ENCODE measurements at places on chromosomes 5 and 9.
A peak's percentile ranks its signal among the peaks of the same experiment; 100 is the strongest.

DNA sequence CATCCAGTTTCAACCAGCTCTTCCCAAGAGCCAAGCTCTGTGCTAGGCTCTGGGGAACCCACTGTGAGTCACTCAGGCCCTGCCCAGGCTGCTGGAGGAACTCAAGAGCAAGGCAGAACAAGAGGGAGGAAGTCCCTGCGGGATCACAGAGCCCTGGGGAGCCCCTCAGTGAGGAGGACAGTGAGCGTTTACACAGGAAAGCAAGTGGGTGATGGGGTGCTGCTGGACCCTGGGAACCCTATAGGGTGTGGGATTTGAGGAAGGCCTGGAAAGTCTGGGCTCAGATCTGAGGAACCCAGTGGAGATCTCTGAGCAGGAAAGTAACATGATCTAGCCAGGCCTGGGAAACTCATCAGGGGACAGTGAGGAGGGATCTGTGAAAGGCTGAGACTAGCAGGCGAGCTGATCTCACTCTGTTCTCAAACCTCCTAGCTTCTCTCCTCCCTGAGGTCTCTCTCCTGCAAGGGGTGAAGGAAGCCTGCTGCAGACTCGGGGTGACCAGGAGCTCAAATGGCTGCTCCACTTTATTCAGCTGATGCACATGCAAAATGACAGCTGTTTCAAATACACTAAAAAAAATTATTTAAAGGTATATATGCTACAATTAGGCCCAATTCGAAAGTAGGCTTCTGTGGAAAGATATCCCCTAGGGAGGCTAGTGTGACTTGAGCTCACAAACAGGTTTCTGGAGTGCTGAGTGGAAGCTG is 70.0 kb downstream of the SHB start:
- no peak for DNase-seq

- peak; percentile 84 for DNase-seq
These were observed 6.2 kb downstream of the SLC6A18 start for GRCh38 chr5:1231354-1231905.

GRCh38 chr9:138025417-138025816 is 147.8 kb downstream of the CACNA1B start:
- no peak for DNase-seq

DNA sequence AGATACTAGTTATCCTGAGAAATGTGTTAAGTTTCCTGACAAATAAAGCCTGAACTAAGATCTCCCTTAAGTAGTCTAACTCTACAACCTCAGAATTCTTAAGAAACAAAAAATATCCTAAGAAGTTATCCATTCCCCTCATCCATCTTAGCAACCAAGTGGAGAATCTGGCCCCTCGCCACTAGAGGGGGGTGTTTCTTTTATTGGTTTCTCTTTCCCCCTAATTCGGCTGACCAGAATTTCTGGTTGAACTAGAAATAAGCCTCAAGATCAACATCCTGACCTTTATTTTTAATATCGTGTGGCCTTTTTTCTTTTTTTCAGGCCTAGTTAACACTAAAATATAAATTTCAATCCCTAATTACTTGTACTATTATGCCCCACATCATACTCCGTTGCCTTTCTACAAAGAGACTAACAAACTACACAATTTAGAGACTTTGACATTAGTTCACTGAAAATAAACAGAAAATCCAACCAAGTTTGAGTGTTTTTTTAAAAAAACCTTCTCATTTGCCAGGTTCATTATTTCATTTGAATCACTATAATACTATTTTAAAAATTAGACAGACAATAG is 14.3 kb upstream of the NR4A3 start:
- peak; percentile 22 for DNase-seq

DNA sequence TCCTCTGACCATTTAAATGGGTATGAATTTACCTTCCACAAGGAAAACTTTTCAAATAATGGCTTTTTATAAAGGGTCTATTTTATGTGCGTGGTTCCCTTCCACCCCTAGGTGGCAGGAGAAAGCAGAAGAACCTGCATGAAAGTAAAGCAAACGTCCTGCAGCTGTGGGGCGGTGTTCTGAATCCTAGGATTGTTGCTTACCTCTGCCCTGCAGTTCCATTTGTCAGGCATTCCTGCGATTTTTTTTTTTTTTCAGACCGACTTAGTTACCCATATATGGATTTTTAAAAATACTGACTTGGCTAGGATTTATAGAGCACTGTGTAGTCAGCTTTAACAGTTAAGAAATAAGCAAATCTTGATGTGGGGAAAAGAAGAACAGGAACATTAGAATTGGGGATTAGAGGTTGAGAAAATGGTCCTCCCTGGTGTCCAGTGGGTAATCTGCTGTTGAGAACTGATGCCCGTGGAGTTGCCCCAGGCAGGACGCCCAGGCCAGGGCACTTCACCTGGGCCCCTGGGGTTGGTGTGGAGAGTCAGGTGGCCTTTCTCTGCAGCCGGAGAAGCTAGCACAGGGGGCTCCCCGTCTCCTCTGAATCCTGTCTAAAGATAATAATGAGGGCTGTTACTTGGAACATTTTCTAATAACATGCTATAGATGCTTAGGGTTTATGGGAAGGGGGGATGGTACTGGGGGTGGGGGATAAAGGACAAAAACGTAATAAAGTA is 30.4 kb upstream of the LTC4S start:
- no peak for DNase-seq

- no peak for DNase-seq
These were observed 32.9 kb downstream of the FCHO2 start for GRCh38 chr5:72988769-72989168.

DNA sequence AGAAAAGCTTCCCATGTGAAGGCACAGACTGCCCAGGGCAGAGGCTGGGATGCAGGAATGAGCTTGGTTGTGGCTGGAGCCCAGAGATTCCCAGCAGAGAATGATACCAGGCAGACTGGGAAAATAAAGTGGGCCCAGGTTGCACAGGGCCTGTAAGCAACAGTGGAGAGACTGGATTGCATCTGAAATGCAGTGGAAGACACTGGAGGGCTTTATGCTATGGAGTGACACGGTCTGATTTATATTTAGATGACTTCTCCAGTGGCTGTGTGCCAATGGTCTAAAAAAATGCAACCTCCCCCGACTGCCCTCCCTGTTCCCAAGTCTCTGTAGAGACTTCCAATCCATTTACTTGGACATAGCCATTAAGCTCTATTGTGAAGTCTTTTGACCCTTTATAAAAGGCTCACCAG is 951.1 kb upstream of the DMAC1 start:
- DNase-seq: no peak

GRCh38 chr9:19373527-19373926 is 6.5 kb downstream of the RPS6 start:
- no peak for DNase-seq

- peak; percentile 92 for DNase-seq
These were observed at the start of gene KIF12 for GRCh38 chr9:114098936-114099668. TSS of gene KIF12 (minus strand) at chr9:114099292. CDS start at chr9:114099276, 16 bp downstream.

DNA sequence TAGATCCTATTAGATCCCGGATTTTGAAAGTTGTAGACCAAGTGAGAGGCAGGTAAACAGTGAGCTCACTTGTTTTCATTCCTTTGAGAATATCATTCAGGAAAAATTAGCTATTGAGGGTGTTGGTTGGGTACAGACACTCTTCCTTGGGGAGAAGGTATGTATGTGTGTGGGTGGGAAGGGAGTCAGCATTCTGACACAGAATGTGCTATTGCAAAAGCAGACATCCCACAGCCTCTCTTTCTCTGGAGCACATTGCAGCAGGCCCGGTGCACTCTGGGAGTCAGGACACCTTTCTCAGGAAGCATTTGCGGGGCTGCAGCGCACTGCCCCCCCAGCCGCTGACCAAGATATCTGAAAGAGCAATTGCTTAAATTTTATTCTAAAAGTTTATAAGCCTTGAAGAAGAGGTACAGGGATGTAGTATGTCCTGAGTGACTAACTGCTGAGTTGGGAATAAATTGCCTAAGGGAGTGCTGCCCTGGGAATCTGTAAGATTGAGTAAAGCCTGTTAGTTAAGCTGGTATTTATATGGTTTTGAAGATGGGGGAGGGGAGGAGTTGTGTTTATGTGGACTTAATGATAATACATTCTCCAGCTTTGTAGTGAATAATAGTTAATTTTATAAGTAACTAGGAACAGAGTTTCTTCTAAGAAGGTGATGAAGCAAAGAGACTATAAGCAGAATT is 5.2 kb downstream of the TNFAIP8 start:
- DNase-seq: no peak

DNA sequence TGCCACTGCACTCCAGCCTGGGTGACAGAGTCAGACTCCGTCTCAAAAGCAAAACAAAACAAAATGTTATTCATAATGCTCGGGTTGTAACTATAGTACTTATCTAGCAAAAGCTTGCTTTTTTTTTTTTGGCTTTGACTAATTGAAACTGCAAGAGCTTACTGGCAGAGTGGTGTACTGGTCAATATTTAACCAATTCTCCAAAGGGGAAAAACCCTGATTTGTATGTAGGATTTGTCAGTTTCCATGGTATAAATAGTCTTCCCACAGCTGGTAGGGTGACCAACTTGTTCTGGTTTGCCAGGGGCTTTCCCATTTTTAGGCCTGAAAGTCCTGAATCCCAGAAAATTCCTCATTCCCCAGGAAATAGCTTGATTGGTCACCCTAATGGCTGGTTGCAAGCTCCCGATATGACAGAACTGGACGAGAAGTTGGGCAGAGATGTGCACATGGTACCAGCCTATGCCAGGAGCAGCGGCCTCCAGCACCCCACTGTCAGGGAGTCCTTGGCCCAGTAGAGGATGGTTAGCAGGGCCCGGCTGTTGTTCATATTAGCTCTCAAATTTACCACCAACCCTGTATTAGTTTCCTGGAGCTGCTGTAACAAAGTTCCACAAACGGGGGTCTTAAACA is 58.0 kb downstream of the FXN start:
- DNase-seq: no peak

DNA sequence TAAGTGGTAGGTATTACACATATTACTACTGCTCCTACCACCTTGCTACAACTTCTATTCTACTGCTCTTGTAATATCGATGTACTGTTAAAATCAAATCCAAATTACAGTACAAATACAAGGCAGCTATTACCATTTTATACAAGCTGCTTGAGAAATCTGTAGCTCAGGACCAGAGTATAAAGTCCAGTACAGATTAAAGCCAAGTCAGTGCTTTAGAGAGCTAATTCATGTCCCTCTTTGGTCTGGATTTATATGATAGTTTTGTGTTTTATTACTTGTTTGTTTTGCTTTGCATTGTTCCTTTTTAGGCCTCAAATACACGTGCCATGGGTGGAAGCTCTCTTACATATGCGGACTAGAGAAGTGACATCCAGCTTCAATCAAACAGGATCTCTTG is 75.8 kb downstream of the DPYSL3 start:
- no peak for DNase-seq

GRCh38 chr9:113139225-113139829 is 11.5 kb upstream of the SLC31A2 start:
- DNase-seq: no peak

DNA sequence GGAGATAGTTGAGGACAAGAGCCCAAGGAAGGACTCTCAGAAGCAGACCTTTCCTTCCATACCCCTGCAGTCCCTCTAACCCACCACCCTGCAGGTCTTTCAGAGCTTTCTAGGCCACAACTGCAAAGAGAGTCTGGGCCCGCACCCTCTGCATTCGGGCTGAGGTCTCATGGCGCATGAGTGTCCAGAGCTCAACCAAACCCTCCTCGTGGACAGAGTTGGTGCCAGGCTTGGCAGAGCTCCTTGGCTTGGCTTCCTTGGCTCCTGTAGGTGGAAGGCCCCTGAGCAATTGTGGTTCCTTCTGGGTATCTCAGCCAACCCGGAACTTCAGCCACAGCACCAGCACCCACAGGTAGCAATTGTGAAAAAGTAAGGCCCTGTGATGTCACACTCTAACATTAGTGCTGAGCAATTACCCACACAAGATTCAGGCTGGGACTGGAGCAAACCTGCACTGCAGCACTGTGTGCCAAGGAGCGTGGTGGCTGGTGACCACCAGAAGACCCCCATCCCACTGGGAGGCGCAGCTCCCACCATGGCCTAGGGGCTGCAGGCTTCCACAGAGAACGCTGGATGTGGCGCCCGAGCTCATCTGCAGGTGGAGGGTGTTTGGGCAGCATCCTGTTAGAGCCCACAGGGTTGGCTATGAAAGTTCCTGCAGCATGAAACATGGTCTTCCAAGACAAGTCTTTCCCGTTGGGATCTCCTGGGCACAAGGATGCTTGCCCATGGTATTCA is 38.8 kb downstream of the FOXI1 start:
- no peak for DNase-seq

DNA sequence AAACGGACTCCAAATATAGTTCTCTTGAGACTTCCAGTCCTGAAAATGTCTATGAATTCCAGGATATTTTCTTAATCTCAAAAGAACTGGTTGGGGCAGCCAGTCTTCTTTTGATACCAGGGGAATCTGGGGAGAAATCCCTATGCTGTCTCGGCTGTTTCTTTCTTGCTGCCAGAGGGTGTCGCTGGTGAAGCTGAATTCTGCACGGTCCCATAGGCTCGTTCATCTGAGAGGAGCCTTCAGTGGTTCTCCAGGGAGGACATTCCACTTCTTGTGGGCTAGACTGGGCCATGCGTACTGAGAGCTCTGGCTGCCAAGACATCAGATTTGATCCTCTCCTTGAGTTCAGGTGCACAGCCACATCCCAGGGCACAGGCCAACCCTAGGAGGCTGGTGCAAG is 155.0 kb upstream of the CLINT1 start:
- DNase-seq: no peak

DNA sequence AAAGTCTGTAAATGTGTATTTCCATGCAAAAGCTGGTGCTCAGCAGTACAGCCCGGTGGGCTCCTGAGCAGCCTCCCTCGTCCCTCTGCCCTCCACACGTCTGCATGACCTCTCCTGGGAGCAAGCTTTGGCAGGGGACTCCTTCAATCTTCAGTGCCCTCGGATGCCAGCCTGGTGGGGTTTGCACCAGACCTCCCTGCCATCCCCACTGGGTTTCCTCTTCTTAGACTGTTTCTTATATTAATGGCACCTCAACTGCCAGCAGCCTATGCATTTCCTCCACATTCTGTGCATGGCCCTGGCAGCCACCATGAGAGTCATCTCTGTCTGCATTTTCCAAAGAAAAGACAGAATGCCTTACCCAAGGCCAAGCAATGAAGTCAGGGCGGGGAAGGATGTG is 108.4 kb downstream of the ROR2 start:
- no peak for DNase-seq

- DNase-seq: no peak
These were observed 633 bp upstream of the PPP1R26 start for GRCh38 chr9:135478829-135479468.

DNA sequence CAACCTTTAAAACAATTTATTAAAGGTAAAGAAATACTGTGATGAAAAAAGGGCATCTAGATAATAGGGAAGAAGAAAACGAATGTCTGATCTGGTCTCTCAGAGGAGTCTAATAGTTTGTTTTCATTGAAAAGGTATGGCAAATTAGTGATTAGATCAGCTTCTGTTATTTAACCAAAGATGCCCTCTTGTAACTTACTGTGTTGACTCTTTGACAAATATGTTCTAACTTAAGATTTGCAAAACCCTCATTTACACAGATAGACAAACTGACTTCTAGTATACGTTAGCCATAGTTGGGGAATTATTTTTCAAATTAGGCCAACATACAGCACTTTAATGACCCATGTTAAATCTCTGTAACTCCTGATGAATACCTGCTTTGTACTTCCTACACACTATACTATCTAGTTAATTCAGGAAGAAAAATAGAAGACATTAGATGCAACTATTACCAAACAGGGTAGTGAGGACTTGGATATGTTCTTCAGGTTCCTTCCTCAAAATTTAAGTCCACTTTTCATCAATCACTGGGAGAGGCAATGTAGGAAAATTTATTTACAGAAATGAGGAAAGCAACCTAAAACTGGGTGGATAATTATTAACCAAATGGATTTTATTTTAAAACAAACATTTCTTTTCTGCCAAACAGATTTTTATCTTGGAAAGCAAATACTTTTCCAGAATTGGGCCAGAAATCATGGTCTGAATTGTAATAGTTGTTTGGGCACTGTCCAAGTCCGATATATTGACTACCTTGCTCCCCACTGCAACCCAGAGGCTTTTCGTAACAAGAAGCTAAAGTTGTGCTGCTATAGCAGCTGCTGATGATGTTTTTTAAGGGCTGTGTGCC is 66.4 kb upstream of the PPP2R2B start:
- DNase-seq: no peak

Measured in NCI-H1694 (cell line).